ENCODE measurements at places on chromosomes 12 and 14. TPM values are rescaled to one million over a fixed set of nuclear protein-coding genes. Genes with fewer than 3 reads are reported as not detected.

Gene STON2
- total RNA-seq: 9.3 TPM

Gene KLHL28
- total RNA-seq: 13.0 TPM

Gene PLEKHD1
- 0.37 TPM for total RNA-seq

Gene DIO2
- total RNA-seq: 7.2 TPM

Gene IL26
- total RNA-seq: not detected

Gene WIF1
- not detected for total RNA-seq

Gene ETFBKMT
- total RNA-seq: 7.9 TPM

Gene HCAR2
- 0.17 TPM for total RNA-seq

Gene TSPAN8
- total RNA-seq: not detected

Gene CEBPE
- not detected for total RNA-seq

Gene GLS2
- 0.57 TPM for total RNA-seq

Gene CMTM5
- not detected for total RNA-seq

Gene EML1
- 42.9 TPM for total RNA-seq

Gene C3AR1
- 6.9 TPM for total RNA-seq

Gene TAS2R31
- 0.67 TPM for total RNA-seq

- DNase-seq: no peak
These were observed 13.0 kb upstream of the LEMD3 start for GRCh38 chr12:65156366-65156841.

GRCh38 chr12:22172501-22172900, 126.5 kb downstream of the CMAS start:
- no peak for DNase-seq

- no peak for DNase-seq
These were observed 21.0 kb upstream of the PLEKHG3 start for GRCh38 chr14:64683264-64683663.

- no peak for DNase-seq
These were observed 118.7 kb downstream of the BEGAIN start for GRCh38 chr14:100468557-100468956.

- no peak for DNase-seq
These were observed 104.4 kb downstream of the SCN8A start for GRCh38 chr12:51695241-51696010.

DNA sequence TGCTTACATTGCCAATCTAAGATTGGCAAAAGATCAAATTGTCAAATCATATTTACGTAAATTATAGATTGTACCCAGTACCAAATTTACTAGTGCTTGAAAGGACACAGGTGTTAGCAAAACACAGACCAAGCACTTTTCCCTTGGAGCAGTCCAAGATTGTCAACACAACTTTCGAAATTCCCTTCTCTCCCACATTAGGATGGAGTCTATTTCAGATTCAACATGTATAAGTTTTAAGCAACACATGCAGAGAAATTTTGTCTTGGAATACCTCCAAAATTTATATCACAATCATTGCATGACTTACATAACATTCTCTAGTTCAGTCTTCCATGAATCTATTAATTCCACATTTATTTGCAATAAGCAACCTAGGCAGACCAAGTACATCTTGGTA, 74.9 kb upstream of the SLCO1C1 start:
- DNase-seq: no peak

DNA sequence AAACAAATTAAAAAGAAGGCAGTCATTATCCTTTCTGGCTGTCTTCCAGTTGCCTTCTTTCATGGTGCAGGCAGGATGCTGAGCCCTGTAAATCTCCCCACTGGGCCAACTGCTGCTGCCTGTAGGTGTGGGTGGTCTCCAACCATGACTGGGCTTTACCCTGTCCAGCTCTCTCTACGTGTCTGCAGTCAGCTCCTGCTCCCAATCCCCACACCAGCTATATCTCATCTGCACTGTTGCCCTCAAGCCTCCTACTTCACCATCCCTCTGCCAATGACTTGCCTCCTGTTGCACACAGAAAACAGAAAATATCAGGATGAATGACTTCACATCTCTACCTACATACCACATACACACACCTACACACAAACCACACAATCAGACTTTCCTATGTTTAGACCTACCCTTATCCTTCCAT, 39.7 kb upstream of the PSMA6 start:
- no peak for DNase-seq

- no peak for DNase-seq
These were observed 2.6 kb downstream of the CCDC85C start for GRCh38 chr14:99601361-99601831.

DNA sequence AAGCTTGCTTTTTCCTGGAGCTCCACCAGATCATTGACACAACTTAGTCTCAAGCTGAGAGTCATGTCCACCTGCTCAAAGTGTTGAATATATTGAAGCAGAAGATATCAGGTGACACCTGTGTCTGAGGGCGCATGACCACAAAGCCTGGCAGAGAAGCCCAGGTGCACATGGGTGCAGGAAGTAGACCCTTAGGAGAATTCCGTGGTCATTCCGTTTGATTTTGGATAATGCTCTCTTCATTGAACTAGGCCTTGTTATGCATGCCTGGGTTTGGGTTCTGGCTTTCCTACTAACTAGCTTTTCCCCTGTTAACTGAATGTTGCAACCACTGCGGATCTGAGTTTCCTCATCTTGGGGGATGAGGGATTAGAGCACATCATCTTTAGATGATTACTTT, 7.1 kb downstream of the ARHGDIB start:
- DNase-seq: no peak

GRCh38 chr12:14473707-14474287, 93.9 kb downstream of the PLBD1 start:
- no peak for DNase-seq

GRCh38 chr14:78363008-78363407, 192.8 kb downstream of the NRXN3 start:
- no peak for DNase-seq

- DNase-seq: no peak
These were observed 717 bp downstream of the WNT10B start for GRCh38 chr12:48970702-48971334.

DNA sequence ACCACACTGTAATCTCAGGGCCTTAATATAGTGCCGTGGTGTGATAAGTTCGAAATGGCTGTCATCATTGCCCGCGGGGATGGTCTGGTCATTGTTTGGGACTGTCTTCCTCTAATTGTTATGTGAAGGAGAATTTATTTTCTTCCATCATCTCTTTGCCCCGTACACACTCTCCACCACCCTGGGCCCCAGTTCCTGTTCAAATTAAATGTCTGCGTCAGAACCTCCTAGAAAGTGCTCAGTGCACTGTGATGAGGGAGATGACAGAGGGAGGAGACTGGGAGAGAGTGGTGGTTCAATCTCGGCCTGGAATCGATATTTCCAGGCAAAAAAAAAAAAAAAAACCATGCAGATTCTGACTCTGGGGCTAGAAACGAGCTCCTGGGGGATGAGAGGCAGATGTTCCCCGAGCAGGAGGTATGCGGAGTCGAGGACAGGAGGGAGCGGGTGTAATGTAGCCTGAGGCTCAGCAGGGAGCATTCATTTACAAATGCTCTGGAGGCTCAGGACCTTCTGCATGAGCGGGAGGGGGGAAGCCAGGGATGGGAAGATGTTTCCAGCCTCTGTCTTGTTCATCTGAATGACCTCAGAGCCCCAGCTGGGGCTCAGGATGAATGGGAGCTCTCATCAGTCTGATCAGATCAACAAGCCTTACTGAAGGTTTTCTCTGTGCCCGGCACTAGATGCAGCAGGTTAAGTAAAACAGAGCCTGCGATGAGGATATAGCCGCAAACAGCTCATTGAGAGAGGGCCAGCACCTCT, 219.5 kb downstream of the TBX5 start:
- DNase-seq: no peak

DNA sequence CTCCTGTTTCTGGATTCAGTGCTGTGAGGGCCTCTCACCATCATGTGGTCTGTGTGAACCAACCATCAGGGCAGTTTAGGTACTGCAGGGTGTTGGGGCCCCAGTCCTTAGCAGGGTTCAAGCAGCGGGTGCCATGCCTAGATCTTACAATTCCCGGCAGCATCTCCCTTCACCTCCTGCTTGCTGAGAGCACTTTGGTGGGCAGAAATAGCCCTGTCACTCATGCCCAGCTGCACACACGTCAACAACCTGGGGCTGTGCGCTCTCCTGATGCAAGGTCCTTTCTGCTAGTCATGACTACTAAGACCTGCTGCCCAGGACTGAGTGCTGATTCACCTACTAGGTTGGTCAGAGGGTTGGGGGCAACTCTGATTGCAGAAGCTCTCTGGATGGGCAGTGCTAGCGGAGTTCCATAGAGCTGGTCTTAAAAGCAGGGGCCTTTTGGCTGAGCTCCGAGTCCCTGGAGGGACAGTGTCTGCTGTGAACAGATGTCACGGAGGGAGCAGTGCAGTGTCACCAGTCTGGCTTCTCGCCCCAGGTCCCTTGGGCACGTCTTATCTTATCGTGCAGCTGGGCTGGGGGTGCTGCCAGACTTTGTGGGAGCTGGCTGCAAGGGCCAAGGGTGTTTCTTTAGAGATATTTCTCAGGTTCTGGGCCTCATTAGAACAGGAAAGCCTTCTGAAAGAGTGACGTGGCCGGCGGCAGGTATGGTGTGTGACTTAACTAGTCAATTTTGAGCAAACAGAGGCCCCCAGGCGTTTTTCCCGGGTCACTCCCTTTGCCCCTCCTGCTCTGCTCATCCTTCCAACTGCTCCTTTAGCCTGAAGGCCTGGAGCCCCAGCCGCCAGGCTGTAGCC, 71.8 kb downstream of the NINJ2 start:
- peak; percentile 94 for DNase-seq

DNA sequence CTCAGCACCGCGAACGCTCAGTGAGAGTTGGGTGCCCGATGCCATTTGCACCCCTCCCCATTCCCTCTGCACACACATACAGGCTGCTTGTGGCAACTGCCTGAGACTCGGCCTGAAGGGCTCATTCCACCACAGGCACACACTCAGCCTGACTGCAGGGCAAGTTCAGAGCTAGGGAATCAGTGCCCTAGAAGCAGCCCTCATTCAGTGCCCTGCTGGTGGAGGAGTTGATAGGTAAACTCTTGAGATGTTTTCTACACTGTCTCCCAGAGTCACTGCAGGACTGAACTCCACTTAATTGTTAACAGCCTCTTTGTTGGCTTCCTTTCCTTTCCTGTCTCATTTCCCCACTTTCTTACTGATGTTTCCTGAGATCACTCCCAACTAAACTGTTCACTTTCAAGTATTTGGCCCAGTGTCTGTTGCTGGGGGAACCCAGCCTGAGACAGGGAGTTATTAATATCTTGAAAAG, 16.9 kb downstream of the PPP1R36 start:
- DNase-seq: no peak

DNA sequence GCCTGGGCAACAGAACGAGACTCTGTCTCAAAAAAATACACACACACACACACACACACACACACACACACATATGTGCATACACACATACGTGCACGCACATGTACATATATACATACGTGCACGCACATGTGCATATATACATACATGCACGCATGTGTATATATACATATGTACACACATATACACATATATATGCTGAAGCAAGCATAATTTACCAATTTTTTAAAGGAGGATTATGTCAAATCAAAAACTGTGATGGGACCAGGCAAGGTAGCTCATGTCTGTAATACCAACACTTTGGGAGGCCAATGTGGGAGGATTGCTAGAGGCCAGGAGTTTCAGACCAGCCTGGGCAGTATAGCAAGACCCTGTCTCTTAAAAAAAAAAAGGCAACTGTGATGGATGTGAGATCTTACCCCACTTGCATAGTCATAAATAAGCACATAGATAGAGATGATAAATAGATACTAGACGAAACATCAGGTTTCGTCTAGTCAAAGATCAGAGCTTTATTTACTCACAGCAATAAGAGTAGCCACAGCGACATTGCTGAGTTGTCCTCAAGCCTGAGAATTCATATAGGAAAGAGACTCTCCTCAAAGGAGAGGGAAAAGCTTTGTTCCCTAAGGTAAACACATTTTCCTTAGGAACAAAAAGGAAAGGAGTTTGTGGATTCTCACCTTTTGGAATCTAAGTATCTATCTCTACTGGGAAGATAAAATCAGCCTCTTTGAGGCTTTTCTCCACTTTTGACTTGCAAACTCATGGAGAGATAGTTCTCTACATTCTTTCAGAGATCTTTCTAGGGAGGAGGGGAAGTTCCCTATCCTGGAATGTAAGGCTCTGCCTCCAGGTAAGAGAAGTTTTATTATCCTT, 74.7 kb upstream of the AMN1 start:
- DNase-seq: no peak

DNA sequence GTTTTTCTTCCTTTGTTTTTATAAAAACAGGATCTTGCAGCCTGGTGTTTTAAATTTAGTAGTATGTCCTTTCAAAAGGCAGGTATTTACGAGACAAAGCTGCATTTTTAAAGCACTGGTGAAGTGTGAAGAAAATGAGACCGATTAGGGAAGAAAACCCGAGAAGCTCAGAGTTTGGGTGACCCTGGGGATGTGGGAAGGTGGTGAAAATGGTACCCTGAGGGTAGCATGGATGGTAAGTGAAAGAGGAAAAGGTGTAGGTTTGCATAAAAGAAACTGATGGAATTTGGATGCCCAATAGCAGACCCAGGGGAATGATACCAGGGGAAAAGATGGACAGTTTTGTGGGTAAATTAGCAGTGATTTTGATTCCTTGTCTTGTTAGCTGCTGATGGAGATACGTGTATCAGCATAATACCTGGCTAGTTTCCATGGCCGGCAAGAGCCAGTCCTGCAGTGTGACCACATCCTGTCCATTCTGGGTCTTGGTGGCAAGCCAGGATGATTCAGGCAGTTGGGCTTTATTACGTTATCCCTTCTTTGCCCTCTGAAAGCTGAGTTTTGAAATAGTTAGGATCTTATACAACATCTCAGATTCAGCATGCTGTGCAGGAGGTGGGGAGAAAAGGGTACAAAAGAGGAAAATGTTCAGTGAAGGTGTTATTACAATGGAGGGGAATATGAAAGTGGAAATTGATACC, 8.9 kb downstream of the BICD1 start:
- DNase-seq: peak; percentile 68

DNA sequence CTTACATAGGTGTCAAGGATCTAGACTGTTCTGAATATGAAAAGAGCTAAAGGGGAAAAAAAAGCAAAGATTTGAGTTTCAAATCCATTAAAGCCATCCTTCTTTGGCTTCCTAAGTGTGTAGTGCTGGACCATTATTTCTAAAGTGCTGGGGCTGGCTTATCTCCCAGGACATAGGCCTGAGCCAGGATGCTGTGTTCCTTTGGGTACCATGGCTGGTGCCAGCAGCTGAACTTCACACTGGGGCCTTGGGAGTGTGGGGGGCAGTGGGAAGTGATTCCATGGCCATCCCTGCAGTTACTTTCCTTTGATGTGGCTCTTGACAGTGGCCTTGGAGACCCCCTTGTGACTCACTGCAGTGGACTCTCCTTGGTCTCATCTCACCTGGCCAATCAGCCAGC, 20.8 kb downstream of the PRMT8 start:
- no peak for DNase-seq

DNA sequence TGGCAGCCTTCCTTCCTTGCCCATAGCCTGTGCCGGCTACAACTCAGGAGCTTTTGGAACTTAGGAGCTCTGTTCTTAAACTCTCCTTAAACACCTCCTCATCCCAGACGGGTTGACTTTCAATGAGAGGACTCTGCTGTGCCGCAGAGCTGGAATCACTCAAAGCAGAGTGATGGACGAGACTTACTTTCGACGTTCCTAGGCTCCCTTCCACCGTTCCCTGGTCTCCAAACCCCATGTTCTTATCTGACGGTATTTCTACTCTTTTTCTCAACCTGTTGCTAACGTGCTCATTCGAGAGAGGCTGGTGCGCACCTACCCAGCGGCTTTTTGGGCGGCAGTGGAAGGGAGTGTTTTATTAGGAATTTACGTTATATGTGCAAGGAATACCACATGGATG, 232.7 kb downstream of the CACNA1C start:
- DNase-seq: no peak

GRCh38 chr12:81083906-81084513, 6.1 kb downstream of the ACSS3 start:
- no peak for DNase-seq

GRCh38 chr12:44847888-44848702, 28.0 kb downstream of the NELL2 start:
- DNase-seq: no peak

- DNase-seq: peak; percentile 47
These were observed at the start of gene KIF5A for GRCh38 chr12:57549909-57550640. Gene KIF5A, plus strand, starts transcription at chr12:57550044. Its CDS starts 228 bp downstream, at chr12:57550272.
